ENCODE measurements at places on chromosomes 12 and 14.

DNA sequence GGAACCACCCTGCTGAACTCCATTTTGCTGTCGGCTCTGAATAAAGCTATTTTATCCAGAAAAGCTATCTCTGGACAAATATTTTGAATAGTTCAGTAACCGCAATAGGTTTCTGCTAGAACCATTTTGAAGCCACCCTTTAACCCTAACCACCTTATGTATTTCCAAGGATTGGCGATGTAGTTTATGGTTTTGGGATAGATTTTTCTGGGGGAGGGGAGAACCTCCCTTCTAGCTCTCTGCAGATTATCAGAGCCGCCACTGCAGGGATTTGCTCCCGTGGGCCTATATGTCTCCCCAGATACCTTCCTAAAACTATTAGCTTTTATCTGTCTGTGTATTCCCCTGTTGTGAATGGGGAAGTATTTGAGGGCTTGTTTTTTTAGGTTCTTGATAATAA, 1.8 kb upstream of the TUBA1B start:
- no peak for DNase-seq

- no peak for DNase-seq
These were observed 1.9 kb upstream of the GPR33 start for GRCh38 chr14:31489691-31490090.

- no peak for DNase-seq
These were observed 52.2 kb upstream of the SRP54 start for GRCh38 chr14:34930591-34931091.

- no peak for DNase-seq
These were observed 306.6 kb upstream of the SOX5 start for GRCh38 chr12:24255920-24256665.

DNA sequence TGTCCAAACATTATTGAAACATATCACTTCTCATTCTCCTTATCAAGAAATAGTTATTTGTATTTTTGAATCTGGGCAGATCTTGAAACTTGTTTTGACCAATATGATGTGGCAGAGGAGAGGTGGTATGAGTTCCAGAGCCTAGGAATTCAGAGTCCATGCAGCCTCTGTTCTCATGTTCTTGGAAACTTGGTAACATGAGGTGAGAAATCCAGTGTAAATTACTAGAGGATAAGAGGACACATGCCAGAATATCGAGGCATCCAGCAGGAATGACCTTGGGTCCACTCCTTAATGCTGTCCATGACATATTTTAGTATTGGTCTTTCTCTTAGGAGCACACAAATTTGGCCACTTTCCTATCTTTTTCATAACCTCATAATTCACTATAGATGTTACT, 1374.6 kb downstream of the FSCB start:
- no peak for DNase-seq

- no peak for DNase-seq
These were observed 34.1 kb downstream of the IFT43 start for GRCh38 chr14:76019676-76020075.

DNA sequence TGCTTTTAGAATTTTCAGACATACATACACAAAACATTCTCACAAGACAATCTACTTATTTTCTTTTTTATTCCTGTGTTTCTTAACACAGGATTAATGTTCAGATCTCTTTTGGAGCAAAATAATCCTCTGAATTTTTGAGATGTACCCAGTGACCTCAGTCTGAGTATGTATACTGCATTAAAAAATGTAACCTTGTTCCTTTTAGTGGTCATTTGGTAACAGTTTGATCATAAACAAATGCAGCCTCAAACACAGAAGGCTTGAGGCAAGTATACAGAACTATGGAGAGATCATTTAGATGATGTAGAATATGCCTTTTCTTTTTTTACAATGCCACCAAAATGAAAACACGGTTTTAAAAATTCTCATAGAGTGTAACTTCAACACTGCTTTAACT, 9.7 kb downstream of the HIF1A start:
- DNase-seq = no peak

DNA sequence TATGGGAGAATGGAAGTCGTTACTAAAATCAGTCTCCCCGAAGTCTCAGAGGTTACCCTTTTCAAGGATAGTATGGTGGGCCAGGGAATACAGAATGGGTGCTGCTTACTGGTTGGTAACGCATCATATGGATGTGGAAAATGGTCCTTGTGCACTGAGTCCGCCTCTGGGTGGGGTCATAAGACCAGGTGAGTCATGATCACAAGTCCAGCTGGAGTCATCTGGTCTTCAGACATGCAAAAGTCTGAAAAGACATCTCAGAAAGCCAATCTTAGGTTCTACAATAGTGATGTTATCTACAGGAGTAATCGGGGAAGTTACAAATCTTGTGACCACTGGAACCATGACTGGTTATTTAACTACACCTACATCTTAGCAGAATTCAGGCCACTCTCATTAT, 71.9 kb upstream of the TCL1B start:
- DNase-seq = no peak

DNA sequence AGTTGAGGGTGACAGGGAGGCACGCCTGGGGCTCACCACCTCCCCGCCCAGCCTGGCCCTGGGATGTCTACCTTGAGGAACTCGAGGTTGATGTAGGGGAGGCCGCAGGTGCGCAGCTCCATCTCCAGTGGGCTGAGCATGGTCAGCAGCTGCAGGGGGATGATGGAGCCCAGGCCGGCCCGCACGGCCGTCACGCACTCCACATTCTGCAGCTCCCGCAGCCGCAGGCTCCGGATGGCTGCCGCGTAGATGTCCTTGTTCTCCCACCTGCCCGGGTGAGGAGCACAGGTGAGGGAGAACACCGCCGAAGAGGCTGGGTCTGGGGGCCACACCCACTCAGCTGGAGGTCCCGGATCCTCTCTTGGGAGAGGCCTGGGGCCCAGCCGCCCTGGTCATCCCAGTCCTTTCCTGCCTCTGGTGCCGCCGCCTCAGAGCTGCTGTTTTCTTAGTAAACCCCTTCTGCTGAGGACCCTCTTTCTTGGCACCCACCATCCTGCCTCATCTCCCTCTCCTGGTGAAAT, 38.2 kb downstream of the TRAFD1 start:
- DNase-seq = no peak

DNA sequence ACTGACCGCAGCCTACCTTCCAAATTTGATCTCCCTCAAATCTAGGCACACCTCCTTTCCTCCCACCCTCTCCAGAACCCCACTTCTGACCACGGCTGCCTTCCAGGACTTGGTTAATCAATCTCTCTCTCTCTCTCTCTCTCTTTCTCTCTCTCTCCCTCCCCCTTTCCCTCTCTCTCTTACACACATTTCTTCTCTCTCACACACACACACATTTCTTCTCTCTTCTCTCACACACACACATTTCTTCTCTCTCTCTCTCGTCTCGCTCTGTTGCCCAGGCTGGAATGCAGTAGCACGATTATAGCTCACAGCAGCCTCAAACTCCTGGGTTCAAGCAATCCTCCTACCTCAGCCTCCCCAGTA, 521 bp upstream of the GMFB start:
- DNase-seq = no peak

GRCh38 chr14:27190296-27190695, 592.5 kb upstream of the NOVA1 start:
- DNase-seq = no peak

GRCh38 chr12:20109676-20110075, 258.7 kb upstream of the PDE3A start:
- DNase-seq = no peak

- DNase-seq = no peak
These were observed 137.6 kb upstream of the PPFIA2 start for GRCh38 chr12:81896771-81897170.

DNA sequence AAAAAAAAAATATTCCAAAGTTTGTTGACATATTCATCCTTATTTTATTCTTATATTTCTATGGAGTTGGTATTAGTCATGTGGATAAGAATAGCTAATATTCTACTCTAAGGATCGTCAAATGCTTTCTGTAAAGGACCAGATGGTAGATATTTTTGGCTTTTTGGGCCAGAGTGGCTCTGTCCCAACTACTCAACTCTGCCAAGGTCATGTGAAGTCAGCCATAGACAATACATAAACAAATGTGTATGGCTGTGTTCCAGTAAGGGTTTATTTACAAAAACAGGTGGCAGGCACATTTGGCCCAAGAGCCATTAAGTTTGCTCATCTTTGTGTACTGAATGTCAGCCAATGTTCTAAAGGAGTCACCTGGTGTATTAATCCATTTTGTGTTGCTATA, 131.8 kb downstream of the TBX5 start:
- DNase-seq = no peak

GRCh38 chr12:93849946-93850345, 172.8 kb downstream of the CRADD start:
- DNase-seq = no peak

- DNase-seq = no peak
These were observed 4.1 kb downstream of the KCNC2 start for GRCh38 chr12:75205558-75205957.

GRCh38 chr12:97380440-97380839, 82.2 kb upstream of the RMST start:
- no peak for DNase-seq

DNA sequence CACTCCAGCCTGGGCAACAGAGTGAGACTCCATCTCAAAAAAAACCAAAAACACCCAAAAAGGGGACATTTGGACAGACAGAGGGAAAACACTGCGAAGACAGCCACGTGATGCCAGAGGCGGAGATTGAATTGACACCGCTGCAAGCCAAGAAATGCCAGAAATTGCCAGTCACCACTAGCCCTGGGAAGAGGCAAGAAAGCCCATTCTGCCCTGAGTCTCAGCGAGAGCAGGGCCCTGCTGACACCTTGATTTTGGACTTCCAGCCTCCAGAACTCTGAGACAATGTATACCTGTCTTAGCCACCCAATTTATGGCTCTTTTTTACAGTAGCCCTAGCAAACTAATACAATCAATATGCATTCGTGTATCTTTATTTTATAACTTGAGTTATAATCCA, 7.4 kb upstream of the IGFBP6 start:
- no peak for DNase-seq

GRCh38 chr14:33682760-33683159, 268.1 kb downstream of the EGLN3 start:
- DNase-seq = no peak

DNA sequence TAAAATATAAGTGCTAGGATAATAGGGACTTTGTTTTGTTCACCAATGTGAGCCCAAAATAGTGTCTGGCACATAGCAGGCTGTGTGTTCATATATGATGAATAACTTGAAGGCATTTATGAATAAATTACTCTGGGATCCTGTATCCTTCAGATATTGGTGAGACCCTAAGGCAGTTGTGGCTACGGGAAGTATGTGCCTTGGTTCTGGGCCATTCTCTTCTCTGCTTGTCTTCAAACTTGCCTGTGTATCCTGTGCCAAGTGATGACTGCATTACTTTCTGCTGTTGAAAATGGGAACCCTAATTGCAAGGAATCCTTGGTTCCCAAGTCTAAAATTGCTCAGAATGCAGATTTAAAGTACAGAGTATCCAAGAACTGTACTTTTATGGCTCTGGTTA, 67.6 kb upstream of the KTN1 start:
- no peak for DNase-seq

- no peak for DNase-seq
These were observed 72.3 kb upstream of the TMCC3 start for GRCh38 chr12:94722664-94723063.

- DNase-seq = no peak
These were observed 214.9 kb upstream of the HMGA2 start for GRCh38 chr12:65609359-65609771.

DNA sequence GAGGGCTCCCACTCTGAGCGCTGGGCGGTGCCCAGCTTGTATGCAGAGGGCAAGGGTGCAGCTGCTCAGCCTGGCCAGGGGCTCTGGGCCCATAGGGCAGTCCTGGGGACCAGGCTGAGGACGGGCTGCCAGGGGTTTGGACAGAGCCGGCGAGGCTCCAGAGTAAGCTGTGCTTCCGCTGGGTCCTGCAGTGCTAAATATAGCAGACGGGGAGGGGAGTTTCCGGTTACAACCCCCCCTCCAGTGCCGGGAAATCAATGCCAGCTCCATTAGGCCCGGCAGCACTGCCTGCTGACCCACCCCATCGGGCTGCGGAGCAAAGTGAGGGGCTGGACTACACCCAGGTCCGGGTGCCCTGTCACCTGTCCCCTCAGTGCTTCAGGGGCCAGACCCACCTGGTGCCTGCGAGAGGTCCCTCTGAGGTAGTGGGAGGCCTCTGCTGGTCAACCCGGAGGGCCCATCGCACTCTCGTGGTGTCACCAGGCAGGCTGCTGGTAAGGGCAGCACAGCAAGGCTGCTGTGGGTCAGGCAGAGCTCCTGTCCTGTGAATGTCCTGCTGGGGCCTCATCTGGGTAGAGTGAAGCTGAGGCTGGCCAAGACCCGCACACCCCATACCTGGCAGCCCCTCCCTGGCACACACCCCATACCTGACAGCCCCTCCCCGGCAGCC, 2.6 kb upstream of the JAG2 start:
- DNase-seq = no peak

GRCh38 chr14:24172871-24173281, 996 bp downstream of the REC8 start:
- DNase-seq = no peak

DNA sequence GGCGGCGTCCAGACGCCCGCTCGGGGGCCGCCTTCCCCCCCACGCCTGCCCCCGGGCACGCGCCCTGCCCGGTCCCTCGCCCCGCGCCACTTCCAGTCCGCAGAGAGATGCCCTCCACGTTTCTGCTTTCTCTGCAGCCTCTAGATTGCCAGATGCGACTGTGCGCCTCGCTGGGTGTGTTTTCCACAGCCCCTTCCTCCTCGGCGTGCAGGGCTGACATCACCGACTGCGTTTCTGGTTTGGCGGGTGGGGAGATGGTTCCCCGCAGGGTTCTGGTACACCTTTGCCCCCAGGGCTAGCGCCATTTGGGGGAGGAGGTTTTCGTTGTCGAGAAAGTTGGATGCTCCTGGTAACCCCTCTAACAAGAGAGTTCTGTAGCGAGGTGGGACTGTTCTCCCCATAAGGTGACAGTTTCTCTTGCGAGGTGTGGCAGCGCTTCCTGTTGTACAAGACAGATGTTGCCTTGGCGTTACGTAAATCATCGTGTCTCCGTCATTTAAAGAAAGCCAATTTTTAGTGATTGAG, 1.5 kb downstream of the CALM1 start:
- DNase-seq = no peak

- DNase-seq = no peak
These were observed 88.7 kb downstream of the ACADS start for GRCh38 chr12:120814203-120814902.

All from activated naive CD8-positive, alpha-beta T cell treated with anti-CD3 and anti-CD28 coated beads, Interleukin-2, amount 50 U/mL, for 16 hours (primary cell).